ENCODE measurements at places on chromosomes 11 and 22.

- no peak for DNase-seq
Measured at GRCh38 chr11:20388096-20389055, 860 bp downstream of the PRMT3 start.

- DNase-seq, result no peak
Measured at GRCh38 chr11:20566591-20567434, 32.6 kb upstream of the SLC6A5 start.

- no peak for DNase-seq
Measured at GRCh38 chr11:15412054-15412453, 297.3 kb downstream of the INSC start.

- DNase-seq, result no peak
Measured at GRCh38 chr11:123159183-123159857, 35.7 kb downstream of the CLMP start.

- no peak for DNase-seq
Measured at GRCh38 chr22:29142116-29142515, 63.6 kb upstream of the EMID1 start.

- DNase-seq, result no peak
Measured at GRCh38 chr22:29867260-29867659, 15.7 kb upstream of the MTMR3 start.

DNA sequence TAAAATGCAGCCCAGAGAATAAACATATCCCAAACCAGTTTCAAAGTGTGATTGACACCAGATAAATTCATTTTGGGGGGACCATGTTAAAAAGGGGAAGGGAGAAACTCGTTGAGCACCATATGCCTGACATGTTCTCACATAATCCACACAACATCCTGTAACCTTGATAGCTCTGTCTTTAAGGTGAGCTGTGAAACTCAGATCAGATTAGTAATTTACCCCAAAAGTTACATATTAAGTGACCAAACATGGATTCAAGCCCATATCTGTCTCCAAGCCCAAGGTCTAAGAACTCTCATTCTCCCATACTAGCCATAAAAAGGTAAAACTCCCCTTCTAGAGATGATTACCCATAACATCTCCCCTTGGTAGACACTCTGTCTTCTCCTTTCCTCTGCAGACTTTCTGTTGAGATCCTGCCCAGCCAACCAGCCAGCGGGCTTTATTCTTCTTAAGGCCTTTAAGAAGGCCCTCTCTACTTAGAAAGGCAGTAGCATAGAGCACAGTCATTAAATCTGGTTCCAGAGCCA is 150.7 kb downstream of the CCDC34 start:
- no peak for DNase-seq

DNA sequence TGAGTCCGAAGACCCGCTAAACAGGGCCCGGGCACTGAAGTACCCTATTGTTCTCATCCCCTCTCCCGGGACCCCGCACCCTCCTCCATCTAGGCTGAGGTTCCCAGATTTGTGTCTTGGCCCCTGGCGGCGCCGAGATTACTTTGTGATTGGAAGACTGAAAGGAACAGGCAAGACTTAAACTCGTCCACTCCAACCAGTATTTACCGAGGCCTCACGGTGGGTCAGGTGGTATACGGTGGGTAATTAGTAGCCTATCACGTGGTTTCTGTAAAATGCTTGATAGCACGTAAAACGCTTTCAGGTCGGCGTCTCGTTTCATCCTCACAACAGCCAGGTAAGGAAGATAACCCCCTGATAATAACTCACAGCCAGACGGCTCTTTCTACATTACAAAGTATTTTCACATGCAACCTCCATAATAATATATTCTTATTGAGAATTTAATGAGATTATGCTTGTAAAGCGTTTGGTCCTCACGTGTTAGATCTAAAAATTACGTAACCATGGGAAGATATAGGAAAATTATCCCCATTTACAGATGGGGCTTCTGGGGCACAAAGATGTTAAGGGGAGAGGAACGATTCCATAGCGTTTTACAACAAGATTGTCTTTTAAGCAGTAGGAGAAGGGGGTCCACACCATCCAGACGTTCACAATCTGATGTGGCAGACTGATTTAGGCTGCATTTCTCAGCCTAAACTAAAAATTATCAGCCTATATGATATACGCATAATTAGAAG is 642 bp upstream of the PIK3C2A start:
- peak; percentile 76 for DNase-seq

DNA sequence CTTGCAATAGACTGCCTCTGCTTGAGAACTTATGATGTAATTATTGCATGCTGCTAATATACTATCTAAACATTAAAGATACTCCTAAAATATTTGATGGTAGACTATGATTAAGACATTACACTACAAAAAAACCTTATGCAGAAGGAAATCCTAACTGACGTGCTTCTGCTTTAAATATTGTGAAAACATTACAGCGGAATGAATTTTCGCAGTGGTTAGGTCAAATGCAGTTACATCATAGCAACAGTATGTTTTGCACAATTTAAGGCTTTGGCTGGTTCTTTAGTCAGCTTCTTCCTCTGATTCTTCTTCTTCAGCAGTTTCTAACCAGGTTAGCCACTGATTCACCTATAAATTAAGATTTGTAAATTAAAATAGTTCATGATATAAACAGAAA is 11.2 kb downstream of the EIF4G2 start:
- DNase-seq, result no peak

GRCh38 chr22:23789638-23790037 is 2.9 kb downstream of the SMARCB1 start:
- no peak for DNase-seq

- DNase-seq, result no peak
Measured at GRCh38 chr11:106242718-106243415, 165.4 kb downstream of the AASDHPPT start.

DNA sequence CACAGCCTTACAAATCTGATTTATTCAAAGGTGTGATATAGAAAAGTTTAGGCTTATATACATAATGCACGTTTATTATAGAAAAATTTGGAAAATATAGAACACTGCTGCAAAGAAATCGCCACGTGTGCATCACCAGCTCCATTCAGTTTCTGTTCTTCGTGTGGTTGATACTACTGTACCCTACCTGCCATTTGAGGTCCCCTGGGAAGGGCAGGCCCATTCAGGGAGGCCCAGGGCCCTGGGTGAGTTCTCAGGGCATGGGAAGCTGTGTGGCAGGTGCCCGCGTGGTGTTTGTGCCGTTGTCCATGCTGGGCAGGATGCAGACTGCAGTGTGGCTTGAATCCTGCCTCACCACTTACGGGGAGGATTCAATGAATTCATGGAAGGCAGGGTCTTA is 60.8 kb downstream of the TBC1D22A start:
- no peak for DNase-seq

GRCh38 chr11:134015556-134015955 is 53.3 kb upstream of the JAM3 start:
- DNase-seq, result no peak

DNA sequence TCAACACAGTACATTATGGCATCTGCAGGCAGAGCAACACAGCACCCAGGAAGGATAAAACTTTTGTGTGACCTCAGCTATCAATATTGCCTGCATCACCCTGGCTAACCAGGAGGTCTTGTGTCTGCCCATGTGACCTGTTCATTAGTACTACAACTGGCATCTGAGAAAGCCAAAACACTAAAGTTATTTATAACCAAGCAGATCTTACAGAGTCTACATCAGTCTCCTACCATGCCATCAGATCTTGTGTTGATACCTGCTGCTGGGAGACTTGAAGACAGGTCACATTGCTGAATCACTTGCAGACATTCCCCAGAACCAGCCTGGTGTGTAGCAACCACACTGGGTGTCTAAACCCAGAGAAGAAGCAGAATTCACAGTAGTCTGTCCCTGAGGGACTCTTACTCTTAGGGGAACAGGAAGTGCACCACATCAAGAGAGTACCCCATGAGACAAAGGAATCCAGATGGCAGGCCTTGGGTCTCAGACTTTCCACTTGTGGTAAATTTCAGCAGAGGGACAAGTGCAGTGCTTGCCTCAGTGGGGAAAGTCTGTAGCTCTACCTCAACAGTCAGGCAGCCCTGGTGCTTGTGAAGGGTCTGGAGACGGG is 7.0 kb downstream of the OR9G1 start:
- DNase-seq, result no peak

- DNase-seq, result no peak
Measured at GRCh38 chr22:23495614-23496444, 84.3 kb downstream of the IGLL1 start.

GRCh38 chr11:17917556-17917955 is 95.3 kb downstream of the SERGEF start:
- no peak for DNase-seq

DNA sequence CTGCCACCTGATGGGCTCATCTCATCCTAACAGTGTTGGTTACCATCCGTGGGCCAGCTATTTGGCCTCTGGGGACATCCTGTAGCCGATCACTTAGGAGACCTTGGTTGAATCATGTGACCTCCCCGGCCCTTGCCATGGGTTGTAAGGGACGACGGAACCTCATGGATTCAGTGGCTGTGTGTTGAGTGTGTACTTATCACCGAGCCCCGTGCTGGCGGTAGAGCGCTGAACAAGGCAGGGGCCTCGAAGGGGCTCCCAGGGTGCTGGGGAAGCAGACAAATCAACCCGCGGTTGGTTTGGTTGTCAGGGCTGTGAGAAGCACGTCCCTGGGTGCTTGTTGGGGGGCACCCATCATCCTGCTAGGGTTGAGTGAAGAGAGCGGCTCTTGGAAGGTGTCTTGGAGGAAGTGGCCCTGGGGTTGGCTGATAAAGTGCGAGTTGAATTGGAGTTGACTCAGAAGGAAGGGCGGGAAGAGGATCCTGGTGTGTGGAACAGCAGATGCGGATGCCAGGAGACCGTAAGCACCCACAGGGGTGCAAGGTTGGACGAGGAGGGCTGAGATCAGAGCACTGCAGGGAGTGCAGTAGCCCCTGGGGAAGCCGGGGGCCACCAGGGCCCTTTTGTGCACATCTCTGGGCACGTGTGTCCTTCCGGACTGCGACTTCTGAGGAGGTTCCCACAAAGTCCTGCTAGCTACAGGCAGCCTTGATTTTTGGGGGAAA is 53.6 kb downstream of the MPPED1 start:
- DNase-seq, result no peak

DNA sequence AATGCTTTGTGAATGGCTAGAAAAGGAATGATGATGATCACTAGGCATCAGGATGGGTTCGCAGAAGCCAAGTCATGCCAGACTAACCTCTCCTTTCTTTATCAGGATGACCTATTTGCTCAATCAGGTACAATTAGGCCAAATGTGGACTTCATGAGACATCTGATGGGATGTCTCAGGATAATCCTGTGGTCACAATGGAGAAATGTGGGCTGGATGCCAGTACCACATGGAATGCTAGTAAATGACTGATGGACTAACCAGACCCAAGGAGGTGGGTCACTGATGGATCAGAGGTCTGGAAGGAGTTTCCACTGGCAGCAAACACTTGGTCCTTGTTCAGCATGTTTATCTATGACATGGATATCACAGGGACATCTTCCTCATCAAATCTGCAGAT is 94.8 kb upstream of the PHOX2A start:
- DNase-seq, result no peak

DNA sequence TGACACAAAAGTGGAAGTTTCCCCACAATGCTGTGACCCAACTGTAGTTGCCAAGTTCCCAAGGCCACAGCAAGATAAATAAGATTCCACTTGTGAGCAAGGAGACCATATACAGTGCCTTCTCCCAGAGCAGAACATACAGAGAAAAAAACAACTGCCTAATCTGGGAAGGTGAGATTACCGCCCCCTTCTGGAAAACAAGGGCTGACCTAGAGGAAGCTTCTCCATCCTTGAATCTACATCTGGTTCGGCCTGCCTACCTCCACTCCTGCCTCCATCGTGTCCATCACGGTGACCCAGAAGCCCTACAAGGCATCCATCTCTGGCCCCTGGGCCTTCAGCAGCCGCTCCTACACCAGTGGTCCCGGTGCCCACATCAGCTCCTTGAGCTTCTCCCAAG is 6.1 kb upstream of the RNASEH2C start:
- DNase-seq, result no peak

DNA sequence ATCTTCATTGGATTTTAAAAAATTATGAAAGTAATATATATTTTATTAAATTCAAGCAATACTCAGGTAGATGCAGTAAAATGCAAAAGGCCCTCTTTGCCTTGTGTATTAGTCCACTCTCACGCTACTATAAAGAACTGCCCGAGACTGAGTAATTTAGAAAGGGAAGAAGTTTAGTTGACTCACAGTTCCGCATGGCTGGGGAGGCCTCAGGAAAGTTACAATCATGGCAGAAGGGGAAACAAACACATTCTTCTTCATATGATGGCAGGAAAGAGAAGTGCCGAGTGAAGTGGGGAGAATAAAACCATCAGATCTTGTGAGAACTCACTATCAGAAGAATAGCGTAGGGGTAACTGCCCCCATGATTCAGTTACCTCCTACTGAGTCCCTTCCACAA is 130.8 kb downstream of the HIPK3 start:
- DNase-seq, result no peak

DNA sequence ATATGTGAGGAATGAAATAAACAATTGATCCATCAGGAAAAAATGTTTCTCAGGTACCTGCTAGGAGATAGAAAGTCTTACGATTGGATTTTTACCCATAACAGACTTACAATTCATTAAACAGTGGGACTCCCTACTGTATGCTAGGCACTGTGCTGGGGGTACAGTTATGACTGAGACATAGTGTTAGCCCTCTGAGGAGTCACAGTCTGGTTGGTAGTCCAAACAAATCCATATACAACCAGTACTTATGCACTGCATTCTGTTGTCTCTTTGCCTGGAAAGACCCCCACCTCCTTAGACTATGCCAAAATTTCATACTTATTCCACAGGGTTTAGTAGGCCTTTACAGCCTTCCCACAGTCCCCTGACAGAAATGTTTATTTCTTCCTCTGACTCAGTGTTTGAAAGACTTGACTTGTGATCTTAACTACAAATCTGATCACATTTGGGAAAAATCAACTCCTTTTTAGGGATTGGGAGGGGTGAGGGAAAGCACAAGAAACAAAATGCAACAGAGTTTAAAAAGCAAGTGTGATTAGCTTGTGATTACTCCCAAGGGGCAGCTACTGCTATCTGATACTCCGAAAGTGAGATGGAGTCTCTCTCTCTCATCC is 69.4 kb upstream of the HORMAD2 start:
- no peak for DNase-seq

DNA sequence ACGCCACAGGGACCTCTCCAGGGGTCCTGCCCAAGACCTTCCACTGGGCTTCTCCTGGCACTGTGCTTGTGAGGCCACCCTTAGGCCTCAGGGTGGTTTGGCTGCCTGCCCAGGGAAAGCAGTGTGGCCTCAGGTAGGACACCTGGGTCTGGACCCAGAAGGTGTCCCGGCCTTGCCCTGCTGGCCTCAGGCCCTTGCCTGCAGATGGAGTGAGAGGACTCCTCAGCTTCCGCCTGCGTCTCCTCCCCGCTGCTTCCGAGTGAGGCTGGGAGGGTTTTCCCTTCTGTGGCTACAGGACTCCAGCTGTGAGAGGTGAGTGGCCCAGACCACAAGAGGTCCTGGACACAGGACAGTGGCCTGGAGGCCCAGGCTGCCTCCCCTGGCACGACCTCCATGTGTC is 60.4 kb downstream of the WNT7B start:
- no peak for DNase-seq

All from NCI-H2081 treated with DMSO at 0.1 percent for 48 hours (cell line).